ENCODE measurements at places on chromosomes 4 and X.
A peak's percentile ranks its signal among the peaks of the same experiment; 100 is the strongest.

DNA sequence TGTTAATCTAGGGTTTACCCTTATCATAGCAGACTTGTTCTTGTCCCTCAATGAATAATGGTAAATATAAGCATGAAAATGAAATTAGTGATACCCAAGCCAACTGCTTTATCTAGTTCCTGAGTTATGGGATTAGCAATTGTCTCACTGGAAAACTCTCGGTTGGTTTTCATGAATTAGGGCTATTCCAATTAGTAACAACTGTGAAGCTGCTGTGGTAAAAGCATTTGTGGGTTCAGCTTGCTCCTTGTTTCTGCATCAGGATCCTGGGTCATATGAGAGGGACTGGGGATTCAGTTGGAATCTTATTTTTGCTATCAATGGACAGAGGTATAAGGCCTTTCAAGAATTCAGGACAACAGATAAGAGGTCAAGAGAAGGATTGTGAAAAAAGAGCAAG is 50.2 kb downstream of the DCX start:
- DNase-seq = peak; percentile 94
- no peaks in the 10 kb centered on the region for H3K27me3 ChIP-seq
- H3K4me3 ChIP-seq = no peak overlapping the region
- peak overlapping the region; percentile 94 for H3K27ac ChIP-seq
- peaks cover 12% of the 10 kb centered on the region for H3K36me3 ChIP-seq

DNA sequence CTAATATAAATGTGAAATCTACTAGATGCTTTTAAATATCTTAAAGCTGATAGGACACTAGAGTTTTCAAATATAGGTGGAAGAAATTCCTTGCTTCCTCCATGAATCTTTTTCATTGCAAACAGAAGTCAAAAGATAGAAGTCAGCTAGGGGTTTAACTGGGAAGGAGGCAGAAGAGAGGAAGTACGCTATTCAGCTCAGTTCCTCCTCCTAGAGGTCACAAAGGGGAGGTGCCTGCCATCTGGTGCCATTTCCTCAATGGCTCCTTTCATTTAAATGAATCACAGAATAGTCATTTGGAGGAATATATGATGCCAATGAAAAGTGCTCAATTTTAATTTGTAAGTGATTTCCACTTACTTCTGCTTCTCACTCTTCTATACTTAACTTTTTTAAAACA is 8.5 kb downstream of the COL25A1 start:
- no peak overlapping the region for H3K4me3 ChIP-seq
- H3K27ac ChIP-seq = no peak overlapping the region
- H3K27me3 ChIP-seq = no peaks in the 10 kb centered on the region
- peak; percentile 27 for DNase-seq
- no peaks in the 10 kb centered on the region for H3K4me1 ChIP-seq

- DNase-seq = no peak
- H3K36me3 ChIP-seq = 0 out of 2 replicates have a peak, but pooled peaks cover 3% of the 10 kb centered on the region
- H3K27me3 ChIP-seq = no peaks in the 10 kb centered on the region
- H3K4me1 ChIP-seq = no peaks in the 10 kb centered on the region
These were observed 71.2 kb downstream of the SNX25 start for GRCh38 chr4:185280608-185281007.

- H3K4me1 ChIP-seq = no peaks in the 10 kb centered on the region
- H3K4me3 ChIP-seq = no peak overlapping the region
- no peak overlapping the region for H3K27ac ChIP-seq
- DNase-seq = no peak
- no peaks in the 10 kb centered on the region for H3K36me3 ChIP-seq
These were observed 763.7 kb downstream of the PDHA2 start for GRCh38 chr4:96603641-96604040.

DNA sequence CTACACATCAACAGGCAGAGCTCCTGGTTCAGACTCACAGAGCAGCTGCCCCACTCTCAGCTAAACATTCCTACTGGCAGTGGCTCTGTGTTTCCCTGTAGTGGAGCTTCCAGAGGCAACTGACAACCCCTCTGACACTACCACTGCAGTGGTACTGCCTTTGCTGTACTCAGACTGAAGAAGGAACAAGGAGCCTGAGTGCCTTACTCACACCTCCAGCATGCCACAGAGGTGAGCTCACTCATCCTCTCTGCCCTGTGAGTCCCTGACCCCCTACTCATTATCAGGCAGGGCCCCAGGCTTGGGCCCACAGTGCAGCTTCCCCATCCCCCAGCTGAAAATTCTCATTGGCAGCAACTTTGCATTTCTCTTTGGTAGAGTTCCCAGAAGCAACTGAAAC is 240.5 kb upstream of the POF1B start:
- DNase-seq = no peak
- no peaks in the 10 kb centered on the region for H3K36me3 ChIP-seq
- no peaks in the 10 kb centered on the region for H3K27me3 ChIP-seq

- H3K4me1 ChIP-seq = no peaks in the 10 kb centered on the region
- no peak overlapping the region for H3K27ac ChIP-seq
- DNase-seq = no peak
These were observed 13.3 kb downstream of the CXCR3 start for GRCh38 chrX:71604796-71605568.

DNA sequence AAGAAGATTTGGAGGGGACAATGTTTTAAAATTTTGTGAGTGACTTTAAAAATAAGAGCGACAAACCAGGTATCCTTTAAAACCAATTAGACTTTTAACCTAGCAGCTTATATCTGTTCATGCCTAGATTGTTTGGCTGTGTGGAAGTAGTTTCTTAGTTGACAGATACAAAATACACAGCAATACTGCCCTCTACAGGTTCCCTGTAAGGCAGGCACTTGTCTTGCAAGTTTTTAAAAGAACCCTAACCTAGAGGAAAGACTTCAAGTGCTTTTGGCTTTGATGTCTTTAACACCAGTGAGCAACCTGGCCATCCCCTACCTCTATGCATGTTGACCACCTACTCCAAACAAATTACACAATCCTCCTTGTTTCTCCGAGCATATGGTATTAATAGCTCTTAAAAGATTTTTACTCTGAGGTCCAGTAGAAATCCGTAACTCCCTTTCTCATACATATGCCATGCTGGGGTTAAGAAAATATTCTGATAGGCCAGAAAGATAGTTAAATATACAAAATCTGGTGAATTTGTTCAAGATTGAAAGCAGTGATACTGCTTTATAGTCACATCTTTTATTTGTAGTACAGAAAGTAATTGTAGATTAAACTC is 273.0 kb downstream of the ARHGAP24 start:
- DNase-seq = peak; percentile 66
- no peaks in the 10 kb centered on the region for H3K27me3 ChIP-seq
- no peak overlapping the region for H3K27ac ChIP-seq
- peaks cover 17% of the 10 kb centered on the region for H3K4me1 ChIP-seq

DNA sequence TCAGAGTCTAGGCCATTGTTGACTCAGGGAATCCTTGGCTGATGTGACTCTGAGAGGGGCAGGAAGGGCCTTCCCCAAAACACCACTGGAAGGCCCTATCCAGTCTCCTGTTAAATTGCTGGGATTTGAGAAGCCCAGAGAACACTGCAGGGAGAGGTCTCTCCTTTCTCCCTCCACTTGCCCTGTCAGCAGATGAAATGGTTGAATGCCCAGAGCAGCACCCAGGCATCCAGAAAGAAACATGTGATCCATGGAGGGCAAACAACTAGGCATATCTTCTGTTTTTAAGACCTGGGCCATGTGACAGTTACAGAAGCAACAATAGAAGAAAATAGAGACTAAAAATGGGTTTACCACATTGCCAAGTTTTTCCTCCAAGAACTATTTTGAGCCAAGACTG is 291.1 kb downstream of the QDPR start:
- no peaks in the 10 kb centered on the region for H3K4me1 ChIP-seq
- no peaks in the 10 kb centered on the region for H3K36me3 ChIP-seq
- H3K4me3 ChIP-seq = no peak overlapping the region

DNA sequence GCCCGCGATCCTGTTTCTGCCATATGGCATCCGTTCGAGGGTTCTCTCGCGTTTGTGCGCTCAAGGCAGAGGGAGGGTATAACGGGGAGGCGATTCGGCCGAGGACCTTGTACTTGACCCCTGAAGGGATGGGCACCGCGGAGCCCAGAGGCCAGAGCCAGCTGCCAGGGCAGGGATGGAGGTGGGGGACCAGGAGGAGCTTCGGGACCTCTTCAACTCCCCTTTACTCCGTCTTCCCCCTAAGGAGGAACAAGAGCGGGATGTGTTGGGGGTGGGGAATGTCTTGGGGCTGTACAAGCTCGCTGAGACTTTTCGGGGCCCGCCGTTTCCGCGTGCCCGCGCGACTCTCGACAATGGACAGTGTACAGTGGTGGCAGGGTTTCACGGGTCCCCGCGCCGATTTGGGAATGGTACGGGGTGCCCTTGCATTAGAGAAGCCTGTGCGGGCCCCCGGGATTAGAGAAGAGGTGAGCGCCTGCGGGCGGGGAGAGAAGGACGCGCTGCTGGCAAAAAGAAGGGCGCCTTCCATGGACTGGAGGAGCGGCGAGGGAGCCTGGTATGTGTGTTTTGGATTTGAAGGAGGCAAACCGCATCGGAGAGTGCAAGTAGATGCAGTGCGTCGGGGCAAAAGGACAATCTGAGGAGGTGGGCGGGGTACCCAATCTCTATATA is 760 bp downstream of the UGT8 start:
- peaks cover 6% of the 10 kb centered on the region for H3K4me1 ChIP-seq
- peak; percentile 52 for DNase-seq
- H3K4me3 ChIP-seq = peak overlapping the region; percentile 74
- peak overlapping the region; percentile 41 for H3K27ac ChIP-seq

GRCh38 chrX:5341902-5342301 is 886.8 kb downstream of the NLGN4X start:
- no peaks in the 10 kb centered on the region for H3K36me3 ChIP-seq
- H3K4me3 ChIP-seq = no peak overlapping the region
- H3K27ac ChIP-seq = no peak overlapping the region
- DNase-seq = peak; percentile 4
- no peaks in the 10 kb centered on the region for H3K4me1 ChIP-seq

DNA sequence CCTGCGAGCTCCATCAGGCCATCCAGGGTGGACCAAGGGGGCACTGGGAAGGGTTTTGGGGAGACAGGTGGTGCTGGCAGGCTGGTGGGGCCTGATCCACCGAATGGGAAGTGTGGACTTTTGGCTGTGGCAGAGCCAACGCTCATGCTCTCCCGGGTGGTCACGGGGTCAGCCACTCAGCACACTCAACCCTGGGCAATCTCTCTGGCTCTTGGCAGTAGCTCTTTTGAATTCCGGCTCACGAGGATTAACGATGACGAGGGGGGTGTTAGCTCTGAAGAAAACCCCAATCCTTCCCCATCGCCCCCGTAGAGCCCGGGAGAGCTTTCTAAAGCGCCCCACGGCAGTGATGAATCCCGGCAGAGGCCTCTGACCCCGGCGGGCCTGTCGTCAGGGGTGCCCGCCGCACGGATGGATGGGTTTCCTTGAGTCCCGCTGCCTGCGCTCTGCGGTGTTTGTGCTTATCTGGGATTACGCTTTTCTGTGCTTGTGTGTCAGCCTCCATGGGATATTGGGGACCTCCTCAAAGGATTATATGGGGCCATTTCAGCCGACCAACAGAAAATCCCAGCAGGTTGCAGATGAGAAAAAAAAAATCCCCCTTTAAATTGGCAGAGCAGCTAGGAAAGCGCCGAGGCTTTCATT is 156.8 kb upstream of the PSAPL1 start:
- no peaks in the 10 kb centered on the region for H3K4me1 ChIP-seq
- no peak overlapping the region for H3K4me3 ChIP-seq
- no peak for DNase-seq

DNA sequence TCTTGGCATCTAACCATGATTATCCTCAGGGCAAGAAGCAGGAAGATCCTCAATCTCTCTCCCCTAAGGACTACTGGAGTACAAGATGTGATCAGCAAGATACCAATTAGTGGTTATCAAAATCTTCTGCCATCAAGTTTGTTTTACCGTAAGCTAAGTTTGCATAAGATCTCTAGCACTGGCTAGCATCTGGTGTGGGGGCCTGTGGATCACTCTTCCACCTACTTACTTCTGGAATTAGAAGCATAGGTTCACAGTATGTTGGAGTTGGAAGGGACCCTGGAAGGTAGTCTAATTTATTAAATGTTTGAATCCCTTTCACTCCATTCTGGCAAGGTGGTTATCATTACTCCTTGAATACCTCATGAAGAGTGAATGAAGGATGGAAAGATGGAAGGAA is 93.3 kb upstream of the BANK1 start:
- no peak overlapping the region for H3K4me3 ChIP-seq
- H3K27ac ChIP-seq = peak overlapping the region; percentile 53
- H3K36me3 ChIP-seq = no peaks in the 10 kb centered on the region
- H3K27me3 ChIP-seq = no peaks in the 10 kb centered on the region

GRCh38 chr4:157772907-157773306 is 399.9 kb downstream of the GASK1B start:
- H3K27me3 ChIP-seq = no peaks in the 10 kb centered on the region
- no peak overlapping the region for H3K4me3 ChIP-seq
- no peak for DNase-seq
- H3K27ac ChIP-seq = no peak overlapping the region
- H3K4me1 ChIP-seq = no peaks in the 10 kb centered on the region

DNA sequence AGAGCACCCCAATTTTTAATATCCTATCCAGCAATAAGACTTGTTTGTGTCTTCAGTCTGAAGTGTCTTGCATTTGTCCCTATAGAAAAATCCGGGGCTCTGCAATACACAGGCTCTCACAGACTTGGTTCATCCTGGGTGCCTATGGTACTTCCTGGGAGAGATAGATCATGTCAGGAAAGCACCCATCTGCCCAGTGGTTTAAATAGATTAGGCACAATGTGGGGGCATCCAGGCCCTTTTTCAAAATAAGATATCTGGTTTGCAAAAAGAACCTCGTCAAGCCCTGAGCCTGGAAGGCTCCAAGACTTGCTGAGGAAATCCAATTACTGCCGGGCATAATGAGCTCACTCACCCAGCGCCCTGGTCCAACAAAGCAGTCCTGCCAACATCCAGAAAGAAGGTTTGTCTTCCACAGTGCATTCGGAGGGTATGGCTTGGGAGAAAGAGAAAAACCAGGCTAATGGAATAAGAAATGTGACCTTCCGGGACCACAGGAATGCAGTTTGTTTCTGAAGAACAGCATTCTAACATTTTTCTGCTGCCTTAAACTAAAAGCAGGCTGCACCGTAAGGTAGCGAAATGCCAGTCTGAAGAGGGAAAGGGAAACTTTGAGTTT is 11.6 kb downstream of the JAKMIP1 start:
- H3K27ac ChIP-seq = no peak overlapping the region
- H3K27me3 ChIP-seq = peaks cover 4% of the 10 kb centered on the region
- DNase-seq = no peak
- H3K36me3 ChIP-seq = no peaks in the 10 kb centered on the region

DNA sequence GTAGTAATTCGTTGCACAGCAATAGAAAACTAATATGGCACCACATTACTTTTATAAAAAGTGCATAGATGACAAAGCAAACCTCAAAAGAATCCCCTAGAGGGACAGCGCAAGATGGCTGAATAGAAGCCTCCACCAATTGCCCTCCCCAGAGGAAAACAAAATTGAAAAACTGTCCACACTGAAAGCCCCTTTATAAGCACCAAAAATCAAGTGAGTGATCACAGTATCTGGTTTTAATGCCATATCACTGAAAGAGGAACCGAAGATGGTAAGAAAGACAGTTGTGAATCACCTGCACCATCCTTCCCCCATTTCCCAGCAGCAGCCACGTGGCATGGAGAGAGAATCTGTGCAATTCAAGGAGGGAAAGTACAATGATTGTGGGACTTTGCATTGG is 522.2 kb downstream of the GLUD2 start:
- H3K27ac ChIP-seq = no peak overlapping the region
- H3K27me3 ChIP-seq = no peaks in the 10 kb centered on the region
- no peak overlapping the region for H3K4me3 ChIP-seq
- no peaks in the 10 kb centered on the region for H3K36me3 ChIP-seq
- no peaks in the 10 kb centered on the region for H3K4me1 ChIP-seq

GRCh38 chrX:153669174-153669890 is 4.3 kb downstream of the PNCK start:
- no peaks in the 10 kb centered on the region for H3K27me3 ChIP-seq
- H3K36me3 ChIP-seq = no peaks in the 10 kb centered on the region
- no peak overlapping the region for H3K27ac ChIP-seq
- H3K4me1 ChIP-seq = no peaks in the 10 kb centered on the region

All from SJCRH30 (cell line).